Activated CD4-positive, alpha-beta T cell treated with anti-CD3 and anti-CD28 coated beads, Interleukin-10, Interleukin-2, amounts not matched to agents 100 ng/mL and 50 ng/mL, durations not matched to agents 16 hours and 8 hours (primary cell): ENCODE measurements at places on chromosomes 12 and 14.

GRCh38 chr12:19792028-19792427, 352.7 kb downstream of the AEBP2 start:
- peak; percentile 48 for DNase-seq

DNA sequence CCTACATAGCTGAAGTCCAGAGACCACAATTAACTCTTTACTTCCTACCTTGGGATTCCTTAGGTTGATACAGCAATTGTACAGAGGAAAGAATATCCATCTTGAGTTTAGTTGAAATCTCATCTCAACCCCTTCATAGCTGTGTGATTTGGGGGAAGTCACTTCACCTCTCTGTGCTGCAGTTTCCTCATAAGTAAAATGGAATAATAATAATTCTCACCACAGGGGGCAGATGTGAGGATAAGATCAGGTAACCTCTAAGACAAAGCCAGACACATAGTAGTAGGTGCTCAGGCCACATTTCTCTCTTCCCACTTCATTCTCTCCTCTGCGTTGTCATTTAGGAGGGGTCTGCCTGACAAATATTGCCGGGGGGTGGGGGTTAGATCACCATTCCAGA, 6.7 kb downstream of the FOXN4 start:
- peak; percentile 35 for DNase-seq

- no peak for DNase-seq
These were observed 107.0 kb downstream of the VRK1 start for GRCh38 chr14:96904201-96904600.

- DNase-seq, result no peak
These were observed 7.4 kb downstream of the INHBC start for GRCh38 chr12:57441846-57442427.

GRCh38 chr12:26791301-26791791, 41.6 kb downstream of the ITPR2 start:
- no peak for DNase-seq

GRCh38 chr14:65922142-65922541, 509.6 kb downstream of the FUT8 start:
- no peak for DNase-seq

GRCh38 chr12:111444925-111445725, 39.4 kb downstream of the SH2B3 start:
- DNase-seq, result peak; percentile 96

DNA sequence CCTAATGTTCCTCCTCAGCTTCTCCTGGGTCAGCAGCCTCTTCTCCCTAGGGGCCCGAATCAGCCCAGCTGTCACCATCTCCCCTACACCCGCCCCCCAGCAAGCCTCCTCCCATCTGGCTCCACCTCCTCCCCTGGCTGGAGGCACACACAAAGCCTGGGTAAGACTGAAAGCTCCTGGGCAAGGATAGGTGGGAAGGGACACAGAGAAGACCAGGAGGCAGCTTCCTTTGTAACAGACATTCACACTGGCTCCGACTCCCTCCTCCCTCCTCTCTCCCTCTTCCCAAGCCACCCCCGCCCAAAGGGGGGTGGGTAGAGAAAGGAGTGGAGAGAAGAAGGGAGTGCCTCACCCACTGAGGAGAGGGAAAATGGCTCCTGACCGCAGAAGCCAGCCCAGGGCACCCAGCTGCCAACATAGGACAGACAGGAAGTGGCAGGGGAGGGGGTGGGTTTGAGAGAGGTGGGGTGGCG, 4.0 kb downstream of the CHD4 start:
- DNase-seq, result peak; percentile 55

GRCh38 chr14:105374389-105374788, 23.9 kb upstream of the TEX22 start:
- no peak for DNase-seq

DNA sequence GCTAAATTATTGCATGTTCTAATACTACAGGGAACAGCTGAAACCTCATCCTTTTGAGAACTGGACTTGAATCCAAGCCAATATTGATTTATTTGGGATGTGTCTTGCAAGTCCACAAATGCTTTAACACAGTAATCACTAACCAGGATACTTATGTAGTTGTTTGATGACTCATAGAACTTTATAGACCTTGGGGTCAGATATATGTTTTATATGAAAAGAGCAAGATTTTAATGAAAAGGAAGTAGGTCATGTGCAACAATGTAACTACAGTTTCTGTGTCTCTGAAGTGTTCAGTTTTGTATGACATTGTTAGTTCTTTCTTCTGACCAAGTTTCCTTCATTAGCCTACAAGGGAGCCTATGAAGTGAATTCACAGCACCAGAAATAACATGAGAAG, 352.0 kb downstream of the ZFP36L1 start:
- no peak for DNase-seq

- no peak for DNase-seq
These were observed 191.1 kb downstream of the GRIN2B start for GRCh38 chr12:13790317-13790716.

GRCh38 chr14:42368234-42368633, 761.6 kb downstream of the LRFN5 start:
- DNase-seq, result no peak

GRCh38 chr14:71138448-71139293, 231.4 kb downstream of the PCNX1 start:
- DNase-seq, result peak; percentile 67

GRCh38 chr14:84127495-84127894, 1402.4 kb upstream of the FLRT2 start:
- DNase-seq, result no peak

DNA sequence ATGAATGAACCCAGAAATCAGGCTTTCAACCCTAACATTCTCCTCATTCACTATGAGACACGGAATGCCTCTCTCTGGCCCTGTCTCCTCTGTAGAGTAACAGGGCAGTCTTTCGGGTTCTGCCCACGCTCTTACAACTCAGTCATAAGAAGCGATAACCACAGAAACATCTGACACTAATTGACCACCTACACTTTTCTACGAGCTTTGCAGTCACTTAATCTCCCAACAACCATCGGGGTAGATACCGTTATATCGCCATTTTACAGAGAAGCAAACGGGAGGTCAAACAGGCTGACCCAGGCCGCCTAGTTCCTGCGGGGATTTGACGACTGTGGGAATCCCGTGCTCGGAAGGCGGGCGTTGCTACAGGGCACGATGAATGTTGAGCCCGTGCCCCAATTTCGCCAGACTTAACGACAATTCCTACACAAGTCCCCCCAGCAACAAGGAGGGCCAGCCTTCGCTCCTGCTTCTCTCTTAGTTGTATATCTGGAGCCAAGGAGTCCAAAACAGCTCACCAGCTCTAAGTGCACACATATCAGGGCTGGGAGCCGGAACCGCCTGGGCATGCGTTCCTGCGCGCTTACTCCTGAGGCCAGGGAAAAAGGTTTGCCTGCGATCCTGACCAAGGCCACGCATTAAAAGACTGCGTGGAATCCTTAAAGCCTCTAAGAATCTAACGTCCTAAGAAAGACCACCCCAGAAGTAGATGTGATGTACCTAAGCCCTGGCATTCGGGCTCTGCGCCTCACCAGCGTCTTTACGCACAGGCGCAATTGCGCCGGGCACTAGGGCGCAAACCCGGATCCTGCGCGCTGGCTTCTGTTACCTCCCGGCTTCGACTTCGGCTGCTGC, 38.7 kb upstream of the TBX5 start:
- DNase-seq, result no peak

GRCh38 chr12:122966743-122967550, 684 bp upstream of the ABCB9 start:
- DNase-seq, result no peak

- DNase-seq, result no peak
These were observed 70.6 kb upstream of the ESRRB start for GRCh38 chr14:76305268-76305826.

GRCh38 chr12:111673503-111673902, 12.3 kb downstream of the BRAP start:
- no peak for DNase-seq

- DNase-seq, result no peak
These were observed 34.8 kb downstream of the KCNK13 start for GRCh38 chr14:90096566-90096965.

- DNase-seq, result no peak
These were observed 85.4 kb upstream of the TMEM260 start for GRCh38 chr14:56494167-56494566.

DNA sequence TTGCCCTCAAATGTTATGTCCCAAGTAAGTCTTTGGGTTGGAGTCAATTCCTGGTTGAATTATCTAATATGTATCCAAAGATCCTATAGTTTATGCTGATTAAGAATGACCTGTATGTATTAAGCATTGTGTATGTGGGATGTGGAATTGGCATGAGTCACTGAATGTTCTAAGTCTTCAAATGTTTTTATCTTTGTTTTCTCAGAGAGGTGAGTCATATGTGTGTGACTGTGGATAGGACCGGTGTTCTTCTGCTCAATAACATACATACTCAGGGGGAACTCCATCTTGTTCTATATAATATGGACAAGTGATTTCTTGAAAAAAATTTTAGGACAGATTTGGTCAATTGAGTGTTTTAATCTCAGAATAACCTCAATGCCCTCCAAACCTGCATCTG, 57.9 kb downstream of the NAV3 start:
- no peak for DNase-seq

DNA sequence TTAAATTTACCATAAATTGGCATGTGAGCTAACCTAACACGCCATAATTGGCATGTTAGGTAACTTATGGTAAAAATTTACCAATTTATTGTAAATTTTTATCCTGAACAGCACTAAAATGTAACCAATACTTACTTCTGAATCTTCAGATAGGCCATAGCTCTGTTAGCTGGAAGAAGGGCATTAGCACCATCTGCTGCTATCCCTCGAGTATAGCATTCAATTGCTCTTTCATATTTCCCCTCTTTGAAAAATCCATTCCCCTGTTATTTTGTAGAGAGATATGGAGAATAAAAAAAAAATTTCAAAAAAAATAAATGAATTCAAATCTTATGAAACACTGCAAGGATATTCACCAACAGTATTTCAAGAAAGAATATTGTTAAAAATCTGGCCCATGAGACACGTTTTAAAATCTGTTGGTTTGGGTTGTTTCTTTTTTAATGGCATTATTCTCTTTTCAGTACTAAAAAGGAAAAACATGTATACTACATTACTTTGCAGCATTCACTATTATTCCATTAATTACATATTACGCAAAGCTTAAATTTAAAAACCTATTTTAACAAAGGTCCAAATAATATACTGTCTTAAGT, 19.1 kb downstream of the RPAP3 start:
- peak; percentile 33 for DNase-seq

DNA sequence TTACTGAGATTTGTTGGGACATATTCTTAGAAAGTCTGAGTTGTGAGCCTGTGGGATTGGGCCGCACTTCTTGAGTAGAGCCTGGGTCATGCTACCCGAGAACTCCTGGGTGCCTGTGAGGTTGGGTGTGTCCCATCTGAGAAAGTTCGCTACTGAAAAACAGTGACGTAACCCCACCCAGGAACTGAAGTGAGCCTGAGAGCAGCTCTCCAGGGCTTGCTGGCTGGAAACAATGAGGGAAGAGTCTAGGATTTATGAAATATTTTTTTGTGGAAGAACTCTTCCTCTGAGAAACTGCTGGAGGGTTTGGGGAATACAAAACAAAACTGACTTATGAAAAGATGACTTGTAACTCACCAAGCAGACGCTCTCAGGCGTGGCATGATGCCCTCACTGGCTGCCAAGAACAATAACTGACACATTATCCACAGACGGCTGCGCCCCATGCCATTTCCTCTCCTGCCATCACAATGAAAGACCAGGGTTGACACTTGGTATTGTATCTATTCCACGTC, 69.2 kb downstream of the RASSF3 start:
- peak; percentile 79 for DNase-seq

DNA sequence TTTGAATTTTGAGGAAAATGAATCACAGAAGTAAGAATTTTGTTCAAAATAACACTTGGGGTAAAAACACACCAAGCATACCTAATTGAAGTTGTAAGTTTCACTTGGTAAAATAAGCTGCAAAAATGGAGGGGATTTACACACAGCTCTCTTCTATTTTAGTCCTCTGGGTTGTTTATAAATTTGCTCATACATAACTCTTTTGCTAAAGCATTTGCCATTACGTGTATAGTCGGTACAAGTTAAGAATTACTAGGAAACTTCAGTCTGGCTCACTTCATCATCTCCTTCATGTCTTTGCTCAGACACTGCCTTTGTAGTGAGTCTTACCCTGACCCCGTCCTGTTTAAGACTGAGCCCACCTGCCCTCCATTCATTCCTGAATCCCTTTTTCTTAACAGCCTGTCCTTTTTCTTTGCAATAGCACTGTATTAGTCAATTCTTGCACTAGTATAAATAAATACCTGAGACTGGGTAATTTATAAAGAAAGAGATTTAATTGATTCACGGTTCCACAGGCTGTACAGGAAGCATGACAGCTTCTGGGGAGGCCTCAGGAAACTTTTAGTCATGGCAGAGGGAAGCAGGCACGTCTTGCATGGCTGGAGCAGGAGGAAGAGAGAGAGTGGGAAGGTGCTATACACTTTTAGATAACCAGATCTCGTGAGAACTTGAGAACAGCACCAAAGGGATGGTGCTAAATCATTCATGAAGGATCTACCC, 451.1 kb downstream of the PCNX1 start:
- DNase-seq, result no peak

GRCh38 chr12:49923035-49923644, 19.4 kb upstream of the FAIM2 start:
- no peak for DNase-seq

DNA sequence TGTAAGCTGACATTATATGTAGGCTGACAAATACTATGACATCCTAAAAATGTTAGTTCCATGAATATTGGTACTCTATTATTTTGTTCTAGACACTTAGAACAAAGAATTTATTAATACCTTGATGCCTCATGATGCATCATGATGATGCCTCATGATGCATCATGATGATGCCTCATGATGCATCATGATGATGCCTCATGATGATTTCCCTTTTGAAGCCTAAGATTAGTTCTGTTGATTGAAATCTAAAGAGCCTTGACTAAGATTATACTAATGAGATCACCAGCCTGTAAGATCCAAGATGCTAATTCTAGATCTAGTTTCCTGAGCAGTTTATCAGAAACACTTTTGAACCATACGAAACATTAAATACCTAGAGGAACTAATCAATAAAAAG, 4.6 kb upstream of the CEP128 start:
- DNase-seq, result no peak

GRCh38 chr12:77548797-77549196, 281.9 kb upstream of the NAV3 start:
- DNase-seq, result no peak

DNA sequence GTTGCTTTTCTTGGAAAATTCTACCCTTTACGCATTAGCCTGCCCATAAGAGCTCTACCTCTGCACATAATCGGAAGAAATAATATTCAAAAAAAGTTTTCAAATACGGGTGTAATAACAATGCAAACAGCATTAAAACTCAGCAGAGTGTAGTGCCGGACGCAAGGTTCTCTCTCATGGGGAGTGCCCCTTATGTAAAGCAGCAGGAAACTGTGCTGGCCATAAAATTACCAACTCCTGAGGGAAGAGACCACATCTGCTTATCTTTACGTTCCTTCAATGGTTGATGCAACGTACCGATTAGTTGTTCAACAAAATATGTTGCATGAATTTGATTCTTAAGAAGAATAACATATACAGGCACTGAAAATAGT, 118.7 kb upstream of the TMCC3 start:
- DNase-seq, result no peak

GRCh38 chr14:90355540-90356518, 24.1 kb upstream of the NRDE2 start:
- no peak for DNase-seq

GRCh38 chr12:121536899-121537813, 43.7 kb downstream of the KDM2B start:
- DNase-seq, result peak; percentile 68
